ENCODE measurements at places on chromosomes 7 and 10. TPM values are rescaled to one million over a fixed set of nuclear protein-coding genes. Genes with fewer than 3 reads are reported as not detected.

SLC26A3 gene
- not detected for total RNA-seq

ERV3-1 gene
- 12.5 TPM for total RNA-seq

RELN gene
- not detected for total RNA-seq

ANKRD2 gene
- total RNA-seq, result not detected

CALHM1 gene
- 1.8 TPM for total RNA-seq

- DNase-seq, result no peak
- H3K4me3 ChIP-seq, result no peak overlapping the region
- no peaks in the 10 kb centered on the region for H3K4me1 ChIP-seq
- no peak overlapping the region for H3K27ac ChIP-seq
Measured at GRCh38 chr10:13253726-13254125, 19.6 kb upstream of the UCMA start.

GRCh38 chr10:93146336-93146735, 72.6 kb downstream of the CYP26A1 start:
- H3K27me3 ChIP-seq, result peaks cover 12% of the 10 kb centered on the region
- no peak for DNase-seq

- DNase-seq, result no peak
- no peak overlapping the region for H3K27ac ChIP-seq
- no peaks in the 10 kb centered on the region for H3K36me3 ChIP-seq
- no peaks in the 10 kb centered on the region for H3K4me1 ChIP-seq
- peaks cover 6% of the 10 kb centered on the region for H3K27me3 ChIP-seq
Measured at GRCh38 chr10:43057831-43058340, 19.0 kb upstream of the RET start.

DNA sequence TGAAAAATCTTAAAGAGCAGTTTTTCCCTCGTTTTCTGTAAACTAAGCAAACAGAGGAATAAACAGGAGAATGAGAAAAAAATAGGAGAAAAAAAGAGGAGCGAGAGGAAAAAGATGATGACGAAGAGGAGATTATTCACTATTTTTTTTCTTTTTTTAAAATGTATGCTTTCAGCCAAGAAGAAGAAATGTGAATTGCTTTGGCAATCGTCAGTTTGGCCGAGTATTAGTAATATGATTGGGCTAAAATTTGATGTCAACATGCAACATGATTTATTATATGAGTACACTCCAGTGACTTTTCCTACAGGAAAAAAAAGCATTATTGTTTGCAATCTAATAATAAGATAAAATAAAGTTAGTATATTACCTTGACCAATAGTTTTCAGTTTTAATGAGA, 26.3 kb downstream of the VWDE start:
- no peak for DNase-seq
- no peaks in the 10 kb centered on the region for H3K36me3 ChIP-seq

DNA sequence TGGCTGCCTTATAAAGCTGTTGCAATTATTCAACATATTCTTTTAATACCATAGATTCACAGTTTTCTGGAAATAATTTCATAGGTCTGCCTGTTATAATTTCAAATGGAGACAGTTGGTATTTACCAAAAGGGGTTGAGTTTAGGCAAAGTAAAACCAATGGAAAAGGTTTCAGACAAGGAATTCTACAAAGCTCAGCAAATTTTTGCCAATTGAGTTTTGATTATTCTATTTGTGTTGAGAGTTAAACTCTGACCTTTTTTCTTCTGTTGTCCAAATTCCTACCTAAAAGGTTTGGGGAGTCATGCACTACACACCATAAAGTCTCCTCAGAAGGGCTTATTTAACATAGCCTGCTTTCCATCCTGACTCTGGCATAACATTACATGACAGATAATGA, 38.5 kb upstream of the ABCA13 start:
- H3K27ac ChIP-seq, result no peak overlapping the region
- DNase-seq, result no peak
- peaks cover 5% of the 10 kb centered on the region for H3K27me3 ChIP-seq
- no peak overlapping the region for H3K4me3 ChIP-seq
- no peaks in the 10 kb centered on the region for H3K36me3 ChIP-seq

DNA sequence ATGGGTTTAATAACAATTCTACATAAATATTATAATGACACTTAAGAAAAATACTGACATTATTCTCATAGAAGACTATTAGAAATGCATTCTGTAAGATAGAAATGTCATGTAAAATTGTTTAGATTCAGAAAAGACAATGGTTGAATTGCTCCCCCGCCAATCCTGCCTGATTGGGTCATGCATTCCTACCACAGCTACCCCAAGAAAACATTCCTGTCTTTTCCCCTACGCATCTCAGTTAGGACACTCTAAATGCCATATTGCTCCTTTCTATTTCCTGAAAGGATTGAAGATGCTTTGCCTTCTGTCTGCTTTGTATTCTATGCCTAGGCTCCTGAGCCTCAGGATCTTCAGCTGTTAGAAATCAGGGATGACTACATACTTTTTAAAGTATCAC, 109.4 kb downstream of the DGKB start:
- no peaks in the 10 kb centered on the region for H3K4me1 ChIP-seq
- no peak for DNase-seq
- H3K27me3 ChIP-seq, result no peaks in the 10 kb centered on the region
- H3K27ac ChIP-seq, result no peak overlapping the region
- no peak overlapping the region for H3K4me3 ChIP-seq

DNA sequence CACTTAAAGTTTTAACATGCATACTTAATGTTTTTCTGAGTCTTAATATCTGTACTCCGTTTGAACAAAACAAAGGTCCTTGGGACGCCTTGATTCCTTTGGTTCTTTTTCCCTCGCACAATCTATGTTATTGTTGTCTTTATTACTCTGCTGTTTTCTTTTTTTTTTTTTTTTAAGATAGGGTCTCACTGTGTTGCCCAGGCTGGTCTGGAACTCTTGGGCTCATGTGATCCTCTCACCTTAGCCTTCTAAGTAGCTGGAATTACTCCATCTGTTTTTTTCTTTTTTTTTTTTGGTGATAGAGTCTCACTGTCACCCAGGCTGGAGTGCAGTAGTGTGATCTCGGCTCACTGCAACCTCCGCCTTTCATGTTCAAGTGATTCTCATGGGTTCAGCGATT, 13.2 kb downstream of the MLLT10 start:
- H3K4me1 ChIP-seq, result no peaks in the 10 kb centered on the region
- no peaks in the 10 kb centered on the region for H3K27me3 ChIP-seq
- DNase-seq, result no peak
- H3K4me3 ChIP-seq, result no peak overlapping the region

DNA sequence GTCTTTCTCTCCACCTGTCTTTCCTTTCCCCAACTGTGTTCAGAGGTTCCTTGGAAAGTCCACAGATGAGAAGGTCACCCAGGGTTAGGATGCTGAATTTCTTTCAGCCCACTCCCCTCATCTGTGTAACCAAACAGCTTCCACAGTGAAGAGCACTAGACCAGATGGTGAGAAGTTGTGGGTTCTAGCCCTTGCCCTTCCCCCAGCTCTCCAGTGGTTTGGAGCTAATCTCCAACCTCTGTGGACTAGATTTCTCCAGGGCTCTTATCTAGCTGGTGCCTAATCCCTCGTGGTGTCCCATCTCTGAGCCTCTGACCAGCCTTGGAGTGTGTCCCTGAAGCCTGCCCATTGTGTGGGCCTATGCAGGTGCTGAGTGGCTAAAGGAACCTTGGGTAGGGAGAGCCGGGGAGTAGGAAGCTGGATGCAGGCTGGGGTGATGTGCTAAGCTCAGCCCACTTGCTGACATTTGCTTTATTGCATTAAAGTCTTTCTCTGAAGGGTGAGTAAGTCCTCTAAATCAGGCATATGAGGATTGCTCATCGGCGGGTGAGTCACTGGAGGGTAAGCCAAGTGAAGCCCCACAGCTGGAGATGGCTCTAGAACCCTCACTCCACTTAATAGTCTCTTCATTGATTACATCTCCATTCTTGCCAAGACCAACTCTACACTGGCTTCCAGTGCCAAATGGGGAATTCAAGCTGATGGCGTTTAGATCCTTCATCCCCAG, 14.9 kb downstream of the DUSP5 start:
- H3K27ac ChIP-seq, result no peak overlapping the region
- H3K36me3 ChIP-seq, result peaks cover 67% of the 10 kb centered on the region
- peaks cover 41% of the 10 kb centered on the region for H3K4me1 ChIP-seq
- H3K4me3 ChIP-seq, result no peak overlapping the region
- no peaks in the 10 kb centered on the region for H3K27me3 ChIP-seq
- DNase-seq, result no peak

- H3K4me1 ChIP-seq, result no peaks in the 10 kb centered on the region
- no peak overlapping the region for H3K27ac ChIP-seq
- H3K4me3 ChIP-seq, result no peak overlapping the region
- no peaks in the 10 kb centered on the region for H3K36me3 ChIP-seq
Measured at GRCh38 chr10:3578159-3578558, 206.8 kb downstream of the KLF6 start.

DNA sequence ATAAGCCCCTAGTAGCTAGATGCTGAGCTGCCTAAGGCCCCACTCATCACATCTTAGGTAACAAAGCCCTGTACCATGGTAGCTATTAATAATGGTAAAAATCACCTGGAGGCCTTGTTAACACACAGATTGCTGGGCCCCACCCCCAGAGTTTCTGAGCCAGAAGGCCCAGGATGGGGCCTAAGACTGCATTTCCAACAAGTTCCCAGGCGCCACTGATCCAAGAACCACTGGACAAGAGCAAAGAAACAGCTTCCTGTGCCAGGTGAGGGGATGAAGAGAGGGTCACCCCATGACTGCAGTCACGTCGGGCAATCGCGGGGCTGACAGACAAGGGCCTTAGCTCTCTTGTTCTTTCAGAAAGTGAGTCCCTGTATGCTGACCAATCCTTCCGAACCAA, 46.8 kb downstream of the ACSM6 start:
- DNase-seq, result no peak
- H3K27ac ChIP-seq, result no peak overlapping the region
- no peak overlapping the region for H3K4me3 ChIP-seq
- no peaks in the 10 kb centered on the region for H3K27me3 ChIP-seq
- no peaks in the 10 kb centered on the region for H3K36me3 ChIP-seq

DNA sequence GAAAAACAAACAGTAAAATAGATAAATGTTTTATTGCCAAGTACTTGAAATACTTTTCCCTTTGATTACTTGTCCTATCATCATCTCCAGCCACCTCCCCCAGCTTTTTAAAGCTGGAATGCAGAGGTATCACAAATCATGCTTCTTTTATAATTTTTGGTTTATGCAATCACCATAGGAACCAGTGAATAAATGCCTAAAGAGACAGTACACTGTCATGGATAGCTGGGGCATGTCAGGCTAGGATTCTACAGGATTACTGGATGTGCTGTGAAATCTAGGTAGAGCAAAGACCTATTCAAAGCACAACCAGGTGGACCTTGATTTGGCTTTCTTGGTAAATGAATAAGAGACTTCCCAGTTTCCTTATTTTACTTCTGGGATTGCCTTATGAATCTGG, 158.6 kb downstream of the ELAPOR2 start:
- no peak for DNase-seq
- no peaks in the 10 kb centered on the region for H3K36me3 ChIP-seq
- H3K27me3 ChIP-seq, result no peaks in the 10 kb centered on the region
- no peak overlapping the region for H3K4me3 ChIP-seq
- H3K27ac ChIP-seq, result no peak overlapping the region

- H3K27me3 ChIP-seq, result peaks cover 13% of the 10 kb centered on the region
- H3K36me3 ChIP-seq, result no peaks in the 10 kb centered on the region
- DNase-seq, result no peak
- no peak overlapping the region for H3K4me3 ChIP-seq
- no peak overlapping the region for H3K27ac ChIP-seq
Measured at GRCh38 chr10:14259696-14260566, 70.8 kb downstream of the FRMD4A start.

DNA sequence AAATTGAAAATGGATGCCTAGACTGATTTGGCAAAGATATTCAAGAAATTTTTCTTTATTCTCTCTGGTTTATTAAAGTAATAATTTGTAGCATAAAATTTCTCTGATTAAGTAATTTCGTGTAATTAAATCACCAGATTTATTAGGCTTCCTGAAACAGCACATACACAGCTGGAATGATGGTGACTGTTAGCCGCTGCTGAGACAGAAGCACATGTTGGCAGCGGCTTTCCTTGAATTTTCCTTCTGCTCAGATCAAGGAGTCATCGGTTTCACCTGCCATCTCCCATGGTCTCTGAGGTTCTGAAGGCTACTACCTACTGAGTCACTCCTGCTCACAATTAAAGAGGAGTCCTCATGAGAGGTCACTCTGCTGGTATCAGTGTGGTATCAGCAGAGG, 101.5 kb downstream of the GFRA1 start:
- H3K4me1 ChIP-seq, result no peaks in the 10 kb centered on the region
- H3K36me3 ChIP-seq, result no peaks in the 10 kb centered on the region
- H3K4me3 ChIP-seq, result no peak overlapping the region
- DNase-seq, result no peak
- no peaks in the 10 kb centered on the region for H3K27me3 ChIP-seq

- DNase-seq, result no peak
- H3K36me3 ChIP-seq, result peaks cover 47% of the 10 kb centered on the region
- H3K27ac ChIP-seq, result no peak overlapping the region
- no peak overlapping the region for H3K4me3 ChIP-seq
- no peaks in the 10 kb centered on the region for H3K27me3 ChIP-seq
- H3K4me1 ChIP-seq, result peaks cover 25% of the 10 kb centered on the region
Measured at GRCh38 chr7:35646289-35647023, 48.5 kb downstream of the HERPUD2 start.

DNA sequence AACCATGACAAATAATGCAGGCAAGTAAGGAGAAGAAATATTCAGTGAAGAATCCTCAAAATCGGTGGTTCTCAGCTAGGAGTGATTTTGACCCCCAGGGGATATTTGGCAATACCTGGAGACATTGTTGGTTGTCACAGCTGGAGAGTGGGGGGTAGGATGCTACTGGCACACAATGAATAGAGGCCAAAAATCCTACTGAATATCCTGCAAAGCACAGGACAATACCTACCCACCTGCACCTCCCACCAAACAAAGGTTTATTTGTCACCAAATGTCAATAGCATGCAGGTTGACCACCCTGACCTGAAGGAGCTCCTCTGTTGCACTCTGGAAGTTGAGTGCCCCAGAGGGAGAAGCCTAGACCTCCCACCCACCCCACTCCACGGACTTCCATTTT, 1028.6 kb downstream of the CNTNAP2 start:
- no peak overlapping the region for H3K27ac ChIP-seq
- no peak overlapping the region for H3K4me3 ChIP-seq
- no peak for DNase-seq
- H3K4me1 ChIP-seq, result no peaks in the 10 kb centered on the region

All from activated CD8-positive, alpha-beta T cell treated with anti-CD3 and anti-CD28 coated beads, Interleukin-2, amount 10 ng/mL, durations not matched to agents 7 days and 5 days (primary cell).